ENCODE measurements at places on chromosomes 7 and 10.

- no peak for DNase-seq
Observed at GRCh38 chr10:33298893-33299292, 35.6 kb downstream of the NRP1 start.

DNA sequence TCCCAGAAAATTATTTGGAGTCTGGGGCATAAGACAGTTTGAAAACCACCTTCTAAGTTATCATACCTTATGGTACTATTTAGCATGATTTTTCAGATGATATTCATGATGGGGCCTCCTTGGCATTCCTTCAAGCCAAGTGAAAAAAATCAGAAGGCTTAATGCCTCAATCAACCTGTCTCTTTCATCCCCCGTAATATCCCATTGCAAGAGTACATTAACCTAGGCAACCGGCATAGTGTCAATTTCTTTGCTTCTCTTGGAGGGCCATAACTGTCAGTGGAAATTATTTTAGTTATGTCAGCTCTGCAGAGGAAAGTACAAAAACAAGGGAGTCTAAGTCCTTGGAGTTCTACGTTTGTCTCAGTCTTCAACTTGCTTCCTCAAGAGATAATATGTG lies 43.4 kb downstream of the INHBA start:
- no peak for DNase-seq

DNA sequence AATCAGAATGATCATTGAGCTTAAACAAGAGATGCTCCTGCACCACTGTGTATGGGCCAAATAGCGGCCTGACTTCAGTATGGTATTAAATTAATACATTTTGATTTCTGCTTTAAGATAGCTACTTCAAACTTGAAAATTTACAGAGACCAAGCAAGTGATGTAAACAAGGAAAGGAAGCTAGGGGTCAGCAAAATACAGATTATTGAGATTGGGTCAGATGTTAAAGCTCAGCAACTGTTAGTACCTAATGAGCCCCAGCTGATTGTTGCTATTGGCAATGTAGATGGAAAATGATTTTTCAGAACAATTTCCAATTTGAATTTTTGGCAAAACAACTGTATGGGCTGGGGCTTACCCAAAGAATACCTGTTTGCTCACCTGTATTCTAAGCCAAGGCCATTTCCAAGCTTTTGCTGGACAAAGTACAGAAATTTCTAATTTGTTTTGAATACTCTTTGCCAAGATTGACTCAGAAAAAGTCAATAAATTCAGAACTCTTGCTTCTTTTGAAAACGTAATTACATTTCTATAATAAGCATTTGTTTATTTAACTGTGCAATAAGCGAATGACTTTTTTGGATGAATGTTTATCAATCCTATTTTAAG lies 23.0 kb upstream of the DLD start:
- DNase-seq, result no peak

DNA sequence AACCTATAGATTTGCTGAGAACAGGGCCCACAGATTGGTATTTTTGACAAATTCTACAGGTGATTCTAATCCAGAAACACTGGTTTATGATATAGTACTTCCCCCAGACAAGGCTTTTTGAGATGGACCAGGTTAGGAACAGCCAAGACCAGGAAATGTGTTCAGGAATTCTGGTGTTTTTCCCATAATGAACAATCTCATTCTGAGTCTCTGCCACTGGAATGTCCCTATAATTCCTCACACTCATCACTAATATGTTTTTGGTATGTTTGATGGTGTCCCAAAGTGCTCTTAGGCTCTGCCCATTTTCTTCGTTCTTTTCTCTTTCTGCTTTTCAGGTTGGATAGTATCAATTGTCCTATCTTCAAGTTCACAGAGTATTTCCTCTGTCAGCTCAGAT lies 107.2 kb upstream of the IGFBP3 start:
- no peak for DNase-seq

- DNase-seq, result no peak
Observed at GRCh38 chr7:115249080-115249479, 327.2 kb downstream of the MDFIC start.

DNA sequence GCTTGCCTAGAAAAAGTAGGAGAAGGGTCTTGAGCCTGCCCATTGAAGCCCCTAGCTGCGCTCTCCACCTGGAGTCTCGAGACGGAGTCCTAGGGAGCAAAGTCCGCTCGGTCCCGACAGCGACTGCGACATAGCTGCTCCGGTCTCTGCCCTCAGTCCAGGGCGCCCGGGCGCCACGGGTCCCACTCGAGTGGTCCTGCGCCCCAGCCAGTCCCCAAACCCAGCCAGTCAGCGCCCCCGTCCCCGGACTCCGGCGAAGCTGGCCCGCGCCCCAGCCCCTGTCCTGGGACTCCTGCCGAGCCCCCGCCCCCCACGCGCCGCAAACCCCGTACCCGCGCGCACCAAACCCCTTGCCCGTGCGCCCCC lies 490 bp downstream of the TNS3 start:
- no peak for DNase-seq

GRCh38 chr7:13016592-13017332 lies 329.3 kb downstream of the ARL4A start:
- DNase-seq, result no peak

- no peak for DNase-seq
Observed at GRCh38 chr10:80199828-80200227, 5.5 kb downstream of the ANXA11 start.

- DNase-seq, result peak; percentile 47
Observed at GRCh38 chr7:101465576-101466196, 103.0 kb downstream of the COL26A1 start.

DNA sequence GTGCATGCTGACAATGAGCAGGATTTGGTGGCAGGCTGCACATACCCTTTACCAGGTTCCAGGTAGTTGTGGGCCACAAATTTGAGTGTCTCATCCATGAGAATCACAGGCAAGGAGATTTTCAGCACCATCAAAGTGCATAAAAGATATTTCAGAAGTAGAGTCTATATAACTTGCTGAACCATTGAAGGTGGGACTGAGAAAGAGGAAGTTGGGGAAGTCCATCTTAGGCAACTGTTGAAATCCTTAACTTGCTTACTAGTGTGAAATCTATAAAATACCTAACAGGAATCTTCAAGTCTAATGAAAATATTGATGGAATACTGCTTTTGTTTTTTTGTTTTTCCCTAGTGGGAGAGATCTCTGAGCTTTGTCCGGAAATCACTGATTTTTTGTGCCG lies 325.1 kb upstream of the PLXDC2 start:
- no peak for DNase-seq

- no peak for DNase-seq
Observed at GRCh38 chr7:36217961-36218284, 64.9 kb downstream of the EEPD1 start.

DNA sequence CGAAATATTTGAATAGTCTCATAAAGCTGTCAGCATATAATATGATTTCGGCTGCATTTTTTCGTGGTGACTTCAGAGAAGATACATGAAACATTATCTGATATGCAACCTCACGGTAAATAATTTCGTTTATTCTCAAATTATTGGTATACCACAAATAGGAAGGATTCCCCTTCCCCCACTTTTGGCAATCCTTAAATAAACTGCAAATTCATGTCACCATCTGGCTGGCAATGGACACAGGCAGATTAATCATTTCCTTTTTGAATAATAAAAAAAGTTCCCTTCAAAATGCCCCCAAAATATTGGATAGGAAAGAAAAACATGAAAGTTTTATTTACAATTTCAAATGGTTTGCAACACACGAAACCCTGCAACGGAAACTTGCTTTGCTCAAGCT lies 234.5 kb upstream of the MEOX2 start:
- DNase-seq, result no peak

DNA sequence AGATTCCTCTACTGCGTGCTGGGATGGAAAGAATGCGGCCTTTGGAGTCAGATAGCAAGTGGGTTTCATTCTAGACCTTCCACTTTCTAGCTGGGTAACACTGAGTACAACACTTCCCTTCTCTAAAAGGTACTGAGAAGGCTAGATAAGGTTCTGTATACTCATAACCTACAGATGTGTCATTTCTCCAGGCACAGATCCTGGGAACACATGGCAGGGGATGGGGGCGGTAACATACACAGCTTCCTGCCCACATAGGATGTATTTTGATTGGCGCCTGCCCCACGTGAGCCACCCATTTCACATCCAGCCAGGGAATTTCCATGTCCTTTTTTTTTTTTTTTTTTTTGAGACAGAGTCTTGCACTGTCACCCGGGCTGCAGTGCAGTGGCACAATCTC lies 31.8 kb downstream of the KLRG2 start:
- DNase-seq, result no peak

DNA sequence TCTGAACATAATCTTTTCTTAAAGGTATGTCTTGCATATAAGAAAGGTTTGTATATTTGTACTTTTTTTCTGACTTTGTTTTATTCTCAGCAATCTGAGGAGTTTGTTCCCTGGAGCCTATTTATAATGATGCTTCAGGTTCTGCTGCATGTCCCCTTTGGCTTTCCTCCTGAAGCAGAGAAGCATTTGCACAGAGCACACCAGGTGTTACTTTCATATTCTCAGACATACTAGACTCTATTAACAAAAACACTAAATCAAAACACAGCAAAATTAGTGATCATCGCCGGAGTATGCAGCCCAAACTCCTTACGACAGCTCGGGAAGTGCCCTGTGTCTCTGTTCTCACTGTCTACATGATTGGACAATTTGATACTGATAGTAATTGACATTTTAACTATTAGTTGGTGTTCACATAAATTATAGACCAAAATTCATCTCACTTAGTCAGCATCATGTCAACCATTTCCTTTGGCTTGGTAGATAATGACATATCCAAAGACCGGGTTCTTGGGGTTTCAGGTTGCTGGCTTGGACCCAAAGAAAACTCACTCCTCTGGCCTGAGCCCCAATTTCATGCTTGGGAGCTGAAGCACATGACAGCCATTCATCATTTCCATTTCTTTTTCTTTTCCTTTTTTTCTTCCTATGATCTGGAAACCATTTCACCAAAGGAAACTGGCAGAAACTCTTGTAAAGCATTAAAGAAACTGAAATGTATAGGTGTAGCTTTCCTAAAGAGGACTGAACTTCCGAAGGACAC lies 400.1 kb upstream of the NRP1 start:
- no peak for DNase-seq

- no peak for DNase-seq
Observed at GRCh38 chr7:97565665-97566064, 166.2 kb upstream of the TAC1 start.

GRCh38 chr7:94195201-94195600 lies 191.0 kb upstream of the BET1 start:
- DNase-seq, result no peak

DNA sequence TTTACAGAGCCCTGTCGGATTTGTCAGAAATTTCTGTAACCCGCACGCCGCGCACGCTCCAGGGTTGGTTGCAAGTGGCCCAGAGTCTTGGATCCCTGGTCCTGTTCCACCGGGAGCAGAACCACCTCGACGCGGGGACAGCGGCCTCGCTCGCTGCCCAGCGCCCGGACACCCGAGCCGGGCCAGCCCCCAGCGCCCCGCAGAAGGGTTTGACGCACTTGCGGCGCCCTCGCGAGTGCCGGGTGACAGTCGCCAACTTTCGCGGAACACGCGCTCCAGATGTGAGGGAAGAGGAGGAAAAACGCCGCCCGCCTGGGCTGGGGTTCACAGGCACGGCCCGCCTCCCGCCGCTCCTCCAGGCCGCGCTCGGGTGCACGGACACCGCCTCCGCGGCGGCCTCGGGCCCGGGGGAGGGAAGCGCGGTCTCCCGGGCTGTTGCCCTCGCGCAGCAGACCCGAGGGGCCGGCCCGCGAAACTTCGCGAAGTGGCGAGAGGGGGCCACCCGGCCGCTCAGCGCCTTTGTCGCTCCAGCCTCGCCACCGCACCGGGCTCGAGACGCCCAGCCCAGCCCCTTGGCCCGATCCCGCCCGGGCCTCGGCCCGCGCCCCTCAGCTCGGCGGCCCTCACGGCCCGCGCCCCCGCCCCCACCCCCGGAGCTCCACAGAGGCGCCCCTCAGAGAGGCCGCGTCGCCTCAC lies 514 bp downstream of the RNF216 start:
- no peak for DNase-seq

- DNase-seq, result no peak
Observed at GRCh38 chr10:34771106-34771505, 44.0 kb downstream of the PARD3 start.

DNA sequence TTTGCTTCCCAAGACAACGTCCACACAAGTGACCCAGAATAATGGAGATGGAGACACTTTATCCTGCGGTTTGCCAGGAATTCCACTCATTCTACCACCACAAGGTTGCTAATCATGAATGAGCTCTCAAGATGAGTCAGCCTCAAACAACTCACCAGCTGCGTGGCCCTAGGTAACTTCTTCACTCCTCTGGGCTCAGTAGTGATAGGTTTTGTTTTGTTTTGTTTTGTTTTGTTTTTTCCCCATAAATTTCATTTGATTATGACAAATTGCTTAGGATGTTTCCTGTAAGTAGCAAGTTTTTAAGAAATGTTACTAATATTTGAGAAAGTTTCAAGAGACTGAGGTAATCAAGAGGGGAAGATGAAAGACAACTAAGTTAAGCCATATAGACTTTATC lies 286.8 kb downstream of the PARD3 start:
- DNase-seq, result no peak

GRCh38 chr7:105426606-105427146 lies 38.0 kb upstream of the SRPK2 start:
- no peak for DNase-seq
